ENCODE measurements at places on chromosomes 3 and 15. TPM values are rescaled to one million over a fixed set of nuclear protein-coding genes. Genes with fewer than 3 reads are reported as not detected.

AP3B2 gene
- 0.17 TPM for total RNA-seq

CYP1A2 gene
- not detected for total RNA-seq

CNTN3 gene
- total RNA-seq, result 8.3 TPM

KCNH8 gene
- total RNA-seq, result under 0.01 TPM
